Prostate gland (tissue), 2 donors: ENCODE measurements at places on chromosomes 7 and 10.

DNA sequence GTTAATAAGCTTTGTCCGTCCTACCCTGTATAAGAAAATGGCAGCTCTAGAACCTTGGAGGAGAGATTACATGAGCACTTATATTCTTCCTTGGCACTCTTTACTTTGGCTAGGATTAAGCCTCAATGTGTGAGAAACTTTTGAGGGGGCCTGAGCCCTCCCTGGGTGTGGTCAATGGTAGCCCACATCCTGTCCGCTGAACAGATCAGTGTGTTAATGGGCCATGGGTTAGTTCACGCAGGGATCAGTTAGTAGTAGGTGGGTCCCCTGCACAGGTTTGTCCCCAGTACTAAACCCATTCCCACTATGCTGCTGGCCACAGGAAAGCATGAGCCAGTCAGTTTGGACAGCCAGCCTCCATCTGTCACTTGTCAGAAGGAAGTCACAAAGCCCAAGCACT lies 20.2 kb upstream of the IKZF1 start:
- H3K27ac ChIP-seq, result no peak overlapping the region
- H3K36me3 ChIP-seq, result no peaks in the 10 kb centered on the region
- no peak overlapping the region for H3K4me3 ChIP-seq
- DNase-seq, result no peak

DNA sequence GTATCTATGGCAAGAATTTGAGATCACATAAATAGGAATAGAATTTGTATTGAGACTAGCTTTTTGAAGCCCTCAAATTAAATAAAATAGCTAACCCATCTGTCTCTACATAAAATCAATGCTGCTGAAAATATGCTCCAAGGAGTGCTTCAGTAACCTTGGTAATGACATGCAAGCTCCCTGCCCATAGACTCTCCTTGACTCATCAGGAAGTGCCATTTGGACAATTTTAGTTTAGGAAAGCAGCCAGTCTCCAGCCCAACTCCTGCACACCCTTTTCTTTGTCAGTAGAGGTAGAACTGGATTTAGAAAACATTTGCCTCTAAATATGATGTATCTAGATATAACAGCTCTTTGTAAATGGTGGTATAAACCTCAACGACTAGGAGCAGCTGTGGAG lies 69.9 kb upstream of the PTPRZ1 start:
- H3K27ac ChIP-seq, result no peak overlapping the region
- H3K4me1 ChIP-seq, result no peaks in the 10 kb centered on the region
- H3K36me3 ChIP-seq, result no peaks in the 10 kb centered on the region
- H3K4me3 ChIP-seq, result no peak overlapping the region

DNA sequence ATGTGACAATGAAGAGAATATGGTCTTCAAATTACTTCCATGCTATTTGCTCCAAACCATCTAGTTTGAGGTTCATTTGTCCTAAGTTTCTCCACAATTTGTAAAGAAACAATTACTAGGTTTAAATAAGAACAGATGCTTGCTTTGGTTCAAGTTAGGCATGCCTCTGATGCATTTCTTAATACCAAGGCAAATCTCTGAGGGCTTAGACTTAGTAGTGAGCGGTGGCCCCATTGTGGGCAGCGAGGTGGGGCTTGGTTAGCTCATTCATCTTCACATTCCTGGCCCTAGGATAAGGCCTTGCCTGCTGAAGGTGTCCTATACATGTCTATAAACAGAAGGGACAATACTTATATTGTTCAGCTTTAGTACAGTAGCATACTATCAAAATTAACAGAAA lies 52.4 kb upstream of the RHEB start:
- no peak overlapping the region for H3K27ac ChIP-seq
- no peak overlapping the region for H3K4me3 ChIP-seq
- no peaks in the 10 kb centered on the region for H3K27me3 ChIP-seq
- no peaks in the 10 kb centered on the region for H3K36me3 ChIP-seq
- DNase-seq, result no peak

- H3K4me1 ChIP-seq, result no peaks in the 10 kb centered on the region
- H3K27ac ChIP-seq, result no peak overlapping the region
- DNase-seq, result no peak
- H3K27me3 ChIP-seq, result no peaks in the 10 kb centered on the region
These were observed 30.0 kb downstream of the CLDN12 start for GRCh38 chr7:90433221-90433620.

- no peaks in the 10 kb centered on the region for H3K36me3 ChIP-seq
- H3K27me3 ChIP-seq, result no peaks in the 10 kb centered on the region
- H3K4me3 ChIP-seq, result no peak overlapping the region
- no peak overlapping the region for H3K27ac ChIP-seq
- H3K4me1 ChIP-seq, result no peaks in the 10 kb centered on the region
These were observed 351.4 kb upstream of the NPVF start for GRCh38 chr7:25579778-25580075.

GRCh38 chr10:72133517-72133916 lies 45.2 kb upstream of the SPOCK2 start:
- no peaks in the 10 kb centered on the region for H3K36me3 ChIP-seq
- DNase-seq, result no peak
- no peak overlapping the region for H3K27ac ChIP-seq
- no peaks in the 10 kb centered on the region for H3K4me1 ChIP-seq

- no peaks in the 10 kb centered on the region for H3K27me3 ChIP-seq
- H3K4me1 ChIP-seq, result no peaks in the 10 kb centered on the region
- no peak overlapping the region for H3K27ac ChIP-seq
- H3K4me3 ChIP-seq, result no peak overlapping the region
These were observed 14.6 kb downstream of the FAM149B1 start for GRCh38 chr10:73182568-73182967.

GRCh38 chr7:137860542-137860941 lies 13.8 kb upstream of the DGKI start:
- H3K27ac ChIP-seq, result no peak overlapping the region
- H3K4me3 ChIP-seq, result no peak overlapping the region
- DNase-seq, result no peak
- no peaks in the 10 kb centered on the region for H3K36me3 ChIP-seq
- H3K27me3 ChIP-seq, result no peaks in the 10 kb centered on the region

DNA sequence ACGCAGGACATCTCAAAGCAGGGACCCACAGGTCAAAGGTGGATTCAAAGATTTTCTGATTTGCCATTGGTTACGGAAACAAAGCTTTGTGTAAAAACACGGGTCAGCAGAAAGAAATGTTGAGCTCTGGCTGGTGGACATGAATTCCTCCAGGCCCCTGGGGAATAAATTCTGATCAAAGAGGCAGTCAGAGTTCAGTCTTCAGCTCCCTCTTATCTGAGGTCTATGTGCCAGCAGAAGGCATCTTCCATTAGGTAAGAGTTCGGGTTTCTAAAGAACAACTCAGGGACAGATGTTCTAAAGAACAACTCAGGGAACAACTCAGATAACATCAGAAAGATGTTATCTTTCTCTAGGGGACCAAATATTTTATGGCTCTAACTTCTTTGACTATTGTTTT lies 64.9 kb upstream of the PALS2 start:
- H3K4me1 ChIP-seq, result no peaks in the 10 kb centered on the region
- DNase-seq, result no peak
- no peaks in the 10 kb centered on the region for H3K36me3 ChIP-seq
- H3K27me3 ChIP-seq, result no peaks in the 10 kb centered on the region
- H3K4me3 ChIP-seq, result no peak overlapping the region
- H3K27ac ChIP-seq, result no peak overlapping the region

GRCh38 chr10:103736763-103737162 lies 118.6 kb downstream of the SH3PXD2A start:
- peak overlapping the region; percentile 54 for H3K27ac ChIP-seq
- no peaks in the 10 kb centered on the region for H3K36me3 ChIP-seq
- no peak for DNase-seq
- no peak overlapping the region for H3K4me3 ChIP-seq
- H3K27me3 ChIP-seq, result no peaks in the 10 kb centered on the region

DNA sequence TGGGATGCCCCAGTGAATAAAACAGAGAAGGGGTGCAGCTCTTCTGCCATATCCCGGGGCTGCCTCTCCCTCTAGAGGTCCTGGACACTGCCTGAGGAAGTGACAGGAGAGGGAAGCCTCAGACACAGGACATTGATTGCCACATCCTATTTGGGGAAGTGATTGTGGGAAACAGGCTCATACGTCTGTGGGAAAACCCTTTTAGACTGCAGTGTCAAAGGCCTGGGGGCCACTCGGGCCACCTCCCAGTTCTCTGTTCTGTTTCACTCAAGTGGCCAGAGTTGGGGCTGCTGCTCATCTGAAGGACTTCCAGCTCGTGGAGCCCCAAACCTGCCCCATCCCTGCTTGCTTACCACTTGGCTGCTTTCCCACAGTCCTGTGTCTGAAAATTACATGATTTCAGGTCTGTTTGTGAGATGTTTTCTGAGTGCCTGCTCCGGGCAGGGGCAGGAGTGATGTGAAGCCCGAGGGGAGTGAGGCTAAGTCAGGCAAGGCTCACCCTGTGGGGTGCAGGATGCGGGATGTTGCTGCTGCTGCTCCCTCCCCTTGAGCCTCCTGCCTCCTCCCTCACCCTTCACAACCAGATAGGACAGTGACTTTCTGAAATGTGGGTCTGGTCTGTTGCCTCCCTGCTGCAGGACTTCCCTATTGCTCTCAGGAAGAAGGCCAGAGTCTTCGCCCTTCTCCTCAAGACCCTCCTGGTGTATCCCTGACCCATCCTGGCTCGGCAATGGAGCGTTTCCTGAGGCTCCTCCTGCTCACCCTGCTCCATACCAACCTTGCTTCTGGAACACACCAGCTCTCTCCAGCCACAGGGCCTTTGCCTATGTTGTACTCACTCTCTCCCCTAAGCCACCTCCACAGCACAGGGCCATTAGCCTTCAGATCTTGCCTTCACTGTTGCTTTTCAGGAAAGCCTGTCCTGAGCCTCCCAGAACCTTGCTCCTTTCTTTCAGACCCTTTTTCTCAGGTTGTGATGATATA lies 58.4 kb downstream of the NEURL1 start:
- no peak overlapping the region for H3K27ac ChIP-seq
- no peaks in the 10 kb centered on the region for H3K36me3 ChIP-seq
- DNase-seq, result no peak
- no peaks in the 10 kb centered on the region for H3K27me3 ChIP-seq
- H3K4me1 ChIP-seq, result no peaks in the 10 kb centered on the region

DNA sequence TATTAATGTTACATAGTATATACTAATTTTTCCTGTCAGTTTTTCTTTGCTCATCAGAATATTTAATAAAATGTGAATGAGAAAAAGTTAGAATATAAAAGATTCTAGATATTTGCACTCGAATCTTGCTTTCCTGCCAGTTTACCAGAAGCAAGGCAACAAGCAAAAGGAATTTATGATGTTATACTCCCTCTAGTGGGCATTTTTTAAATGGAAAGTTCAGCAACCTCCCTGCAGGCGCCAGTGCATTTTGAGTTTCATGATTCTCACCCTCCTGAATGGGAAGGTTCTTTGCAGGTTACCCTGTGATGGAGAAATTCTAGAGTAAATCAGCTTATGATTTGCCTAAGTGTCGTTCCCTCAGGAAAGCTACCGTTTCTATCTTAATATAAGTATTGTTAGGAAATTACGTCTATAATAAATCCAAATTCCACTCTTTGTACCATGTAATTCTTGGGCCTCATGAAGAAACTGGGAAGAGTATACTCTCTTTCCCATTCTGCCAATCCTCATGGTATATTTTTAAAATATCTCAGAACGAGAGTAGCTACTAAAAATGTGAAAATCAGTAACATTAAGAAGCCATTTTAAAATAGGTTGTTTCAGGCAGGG lies 350.0 kb downstream of the CRPPA start:
- DNase-seq, result no peak
- no peak overlapping the region for H3K4me3 ChIP-seq
- H3K36me3 ChIP-seq, result no peaks in the 10 kb centered on the region
- H3K4me1 ChIP-seq, result no peaks in the 10 kb centered on the region
- no peak overlapping the region for H3K27ac ChIP-seq

- no peaks in the 10 kb centered on the region for H3K36me3 ChIP-seq
- H3K27me3 ChIP-seq, result no peaks in the 10 kb centered on the region
- H3K4me1 ChIP-seq, result no peaks in the 10 kb centered on the region
- H3K4me3 ChIP-seq, result no peak overlapping the region
- H3K27ac ChIP-seq, result peak overlapping the region; percentile 24
- DNase-seq, result no peak
These were observed 205.3 kb downstream of the ARHGAP21 start for GRCh38 chr10:24518411-24518810.

GRCh38 chr10:133453516-133454203 lies at the start of gene SCART1:
Gene SCART1, plus strand, starts transcription at chr10:133453945. Its CDS starts 53 bp downstream, at chr10:133453998.
- no peaks in the 10 kb centered on the region for H3K36me3 ChIP-seq
- H3K4me3 ChIP-seq, result no peak within 1 kb of the TSS
- H3K4me1 ChIP-seq, result no peaks in the 10 kb centered on the region
- no peak within 1 kb of the TSS for H3K27ac ChIP-seq

- no peaks in the 10 kb centered on the region for H3K36me3 ChIP-seq
- H3K27me3 ChIP-seq, result no peaks in the 10 kb centered on the region
- H3K27ac ChIP-seq, result no peak overlapping the region
- H3K4me3 ChIP-seq, result no peak overlapping the region
- no peaks in the 10 kb centered on the region for H3K4me1 ChIP-seq
- DNase-seq, result no peak
These were observed 113.0 kb downstream of the ZNF438 start for GRCh38 chr10:30918651-30919050.

DNA sequence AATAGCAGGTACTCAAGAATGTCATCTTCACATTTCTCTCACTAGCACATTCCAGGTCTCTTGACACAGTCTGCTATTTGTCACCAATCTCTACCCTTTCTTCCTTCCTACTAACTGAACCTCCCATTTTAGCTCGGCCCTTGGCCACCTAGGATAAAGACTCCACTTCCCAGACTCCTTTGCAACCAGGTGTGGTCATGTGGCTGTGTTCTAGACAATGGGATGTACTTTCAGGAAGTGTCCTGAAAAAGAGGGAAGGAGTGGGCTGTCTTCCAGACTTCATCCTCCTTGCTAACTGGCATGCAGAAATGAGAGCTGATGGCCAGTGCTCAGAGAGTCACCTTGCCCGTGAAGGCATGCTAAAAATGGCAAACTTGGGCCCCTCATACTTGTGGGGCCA lies 139.2 kb downstream of the AMPH start:
- DNase-seq, result no peak
- H3K4me3 ChIP-seq, result no peak overlapping the region
- H3K36me3 ChIP-seq, result no peaks in the 10 kb centered on the region
- H3K4me1 ChIP-seq, result no peaks in the 10 kb centered on the region
- H3K27me3 ChIP-seq, result no peaks in the 10 kb centered on the region
- no peak overlapping the region for H3K27ac ChIP-seq

DNA sequence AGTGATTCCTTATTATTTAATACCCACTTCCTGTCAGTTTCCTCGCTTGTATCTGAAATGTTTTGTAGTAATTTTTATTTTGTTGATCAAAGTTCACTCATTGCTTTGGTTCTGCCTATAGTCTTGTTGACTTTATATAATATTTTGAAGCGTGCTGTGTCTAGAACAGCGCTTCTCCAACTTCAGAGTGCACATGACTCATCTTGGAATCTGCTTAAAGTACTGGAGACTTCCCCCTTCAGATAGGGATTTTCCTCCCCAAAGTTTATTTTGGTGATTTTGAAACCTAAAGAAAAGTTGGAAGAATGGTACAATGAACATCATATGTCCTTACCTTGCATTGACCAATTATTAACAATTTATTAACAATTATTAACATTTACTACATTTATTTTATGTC lies 5.8 kb downstream of the COMTD1 start:
- H3K36me3 ChIP-seq, result peaks cover 6% of the 10 kb centered on the region
- no peaks in the 10 kb centered on the region for H3K27me3 ChIP-seq
- H3K4me3 ChIP-seq, result no peak overlapping the region
